ENCODE measurements at places on chromosomes 4 and X.

DNA sequence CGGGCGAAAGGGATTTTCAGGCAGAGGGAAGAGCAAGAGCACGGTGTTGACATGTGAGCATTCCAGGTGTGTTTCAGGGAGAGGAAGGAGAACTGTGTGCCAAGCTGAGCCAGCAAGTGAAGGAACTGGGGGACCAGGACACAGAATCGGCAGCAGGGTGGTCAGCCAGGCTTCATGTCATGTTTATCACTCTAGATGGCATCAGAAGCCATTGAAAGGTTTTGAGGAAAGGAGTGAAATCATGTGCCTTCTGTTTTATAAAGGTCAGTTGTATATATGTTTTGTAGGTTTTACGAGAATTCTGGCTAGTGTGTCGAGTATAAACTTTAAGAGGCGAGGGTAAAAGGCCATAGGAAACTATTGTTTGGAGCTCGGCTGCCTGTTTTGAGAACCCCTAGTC is 682.3 kb downstream of the TRIML1 start:
- no peak for DNase-seq

GRCh38 chrX:15566244-15566643 is 34.5 kb downstream of the ACE2 start:
- DNase-seq = no peak

DNA sequence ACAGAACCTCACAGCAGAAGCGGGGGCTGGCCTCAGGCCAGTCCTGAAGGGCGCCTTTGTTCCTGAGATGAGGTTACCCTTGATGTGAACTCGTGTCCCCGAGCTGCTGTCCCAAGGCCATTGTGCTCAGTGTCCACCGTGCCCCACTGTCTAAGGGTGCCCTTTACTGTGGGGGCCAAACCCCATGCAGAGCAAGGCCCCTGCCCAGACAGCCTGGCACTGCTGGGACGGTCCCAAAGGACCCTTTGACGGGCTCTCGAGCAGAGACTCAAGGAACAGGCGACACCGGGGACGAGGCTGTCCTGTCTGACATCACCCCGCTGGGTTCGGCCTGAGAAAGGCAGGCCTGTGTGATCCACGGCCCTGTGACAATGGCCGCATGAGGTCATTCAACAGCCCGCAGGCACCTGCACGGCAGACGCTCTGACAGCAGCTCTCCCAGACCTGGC is 100.6 kb downstream of the ABLIM2 start:
- DNase-seq = no peak

GRCh38 chr4:184163813-184164212 is 53.9 kb downstream of the ENPP6 start:
- no peak for DNase-seq

DNA sequence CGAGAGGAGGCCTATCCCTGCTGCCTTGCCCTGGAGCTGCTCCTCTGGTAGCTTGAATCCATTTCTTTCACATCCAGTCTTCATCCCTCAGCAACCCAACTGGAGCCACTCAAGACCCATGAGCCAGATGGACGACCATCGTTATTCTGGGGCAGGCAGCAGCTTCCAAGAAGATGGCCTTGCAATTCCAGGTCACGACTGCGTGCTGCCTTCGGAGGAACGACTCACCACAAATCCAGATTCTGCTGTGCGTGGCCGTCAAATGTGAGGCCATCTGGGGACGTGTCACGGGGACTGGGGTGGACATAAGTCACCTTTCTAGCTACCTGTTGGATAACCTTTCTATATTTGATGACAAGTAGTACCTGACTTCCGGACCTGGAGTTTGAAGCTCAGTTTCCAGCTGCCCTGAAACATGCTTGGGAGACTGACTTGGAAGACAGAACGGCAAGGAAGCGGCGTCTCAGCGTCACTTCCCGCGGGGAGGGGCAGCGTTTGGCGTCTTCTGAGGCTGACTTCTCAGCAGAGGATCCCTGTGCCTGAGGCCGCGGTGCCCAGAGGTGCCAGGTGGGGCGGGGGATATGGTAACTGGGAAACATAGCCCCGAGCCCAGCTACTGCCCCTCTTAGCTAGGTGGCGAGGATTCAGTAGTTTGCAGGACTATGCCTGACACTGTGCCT is 11.7 kb upstream of the TMEM271 start:
- DNase-seq = no peak

DNA sequence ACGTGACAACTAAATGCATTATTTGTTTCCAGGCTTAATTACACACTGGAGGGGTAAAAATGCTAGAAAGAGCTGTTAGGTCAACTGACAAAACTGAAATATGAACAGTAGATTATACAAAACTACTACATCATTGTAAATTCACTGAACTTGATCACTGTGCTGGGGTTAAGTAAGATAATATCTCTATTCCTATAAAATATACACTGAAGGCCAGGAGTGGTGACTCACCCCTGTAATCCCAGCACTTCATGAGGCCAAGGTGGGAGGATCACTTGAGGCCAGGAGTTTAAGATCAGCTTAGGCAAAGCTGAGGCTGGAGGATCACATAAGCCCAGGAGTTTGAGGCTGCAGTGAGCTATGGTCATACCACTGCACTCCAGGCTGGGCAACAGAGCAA is 31.8 kb upstream of the NKX6-1 start:
- DNase-seq = no peak

DNA sequence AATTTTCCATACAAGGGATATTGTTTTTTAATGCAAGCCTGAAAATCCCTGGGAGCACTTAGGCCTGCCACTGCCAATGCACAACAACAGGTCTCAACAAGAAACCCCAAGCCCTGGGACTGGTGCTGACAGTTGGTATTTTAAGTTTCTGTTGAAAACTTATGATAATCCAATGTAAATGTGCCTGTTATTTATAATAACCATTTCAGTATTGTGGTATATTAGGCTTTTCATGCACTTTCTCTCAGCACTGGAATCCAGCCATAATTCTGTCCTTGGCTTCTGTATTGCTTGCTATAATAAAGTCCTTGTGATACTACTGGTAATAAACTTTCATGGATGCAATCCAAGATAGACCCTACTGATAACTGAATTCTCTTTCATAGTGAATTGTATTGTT is 218.9 kb downstream of the PCDH7 start:
- no peak for DNase-seq

- no peak for DNase-seq
Observed at GRCh38 chr4:171875291-171875690, 62.1 kb downstream of the GALNTL6 start.

DNA sequence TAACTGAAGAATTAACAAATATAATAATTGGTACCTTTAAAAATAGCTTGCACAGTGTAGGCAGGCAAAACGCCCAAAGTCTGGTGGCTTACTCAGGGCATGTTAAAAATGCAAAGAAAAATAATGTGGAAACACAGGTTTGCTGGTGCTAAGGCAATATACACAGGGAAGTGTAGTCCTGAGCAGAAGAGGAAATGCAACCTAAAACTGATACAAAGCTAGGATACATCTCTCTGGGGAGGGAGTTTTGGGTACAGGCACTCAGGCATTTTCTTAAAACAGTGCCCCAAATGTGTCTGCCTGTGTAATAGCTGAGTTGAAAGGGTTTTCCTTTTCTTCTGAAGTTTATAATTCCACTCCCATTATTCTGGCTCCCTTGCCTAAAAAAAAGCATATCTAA is 47.4 kb downstream of the TMPRSS11E start:
- DNase-seq = no peak

DNA sequence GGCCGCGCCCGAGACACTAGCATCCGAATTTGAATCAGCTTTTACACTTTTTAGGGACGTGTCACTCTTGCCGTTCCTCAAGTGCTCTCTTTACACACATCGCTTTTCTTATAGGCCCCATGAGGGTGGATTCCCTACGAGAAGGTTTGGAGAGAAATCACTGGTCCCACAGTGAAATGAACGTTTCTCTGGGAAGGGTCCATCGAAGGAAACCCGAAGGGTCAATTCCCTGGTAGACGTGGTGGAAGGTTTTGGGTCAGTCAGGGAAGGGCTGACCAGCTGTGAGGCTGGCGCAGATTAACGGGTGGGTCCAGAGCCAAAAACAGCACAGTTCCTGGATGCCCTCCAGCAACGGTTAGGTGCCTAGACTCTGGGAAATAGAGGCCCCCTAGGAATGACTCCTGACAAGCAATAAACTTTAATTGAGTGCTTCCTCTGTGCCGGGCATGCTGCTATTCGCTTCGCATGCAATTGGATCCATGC is 35.9 kb downstream of the ETDC start:
- no peak for DNase-seq

GRCh38 chrX:101108284-101108683 is 10.3 kb downstream of the CENPI start:
- DNase-seq = no peak

DNA sequence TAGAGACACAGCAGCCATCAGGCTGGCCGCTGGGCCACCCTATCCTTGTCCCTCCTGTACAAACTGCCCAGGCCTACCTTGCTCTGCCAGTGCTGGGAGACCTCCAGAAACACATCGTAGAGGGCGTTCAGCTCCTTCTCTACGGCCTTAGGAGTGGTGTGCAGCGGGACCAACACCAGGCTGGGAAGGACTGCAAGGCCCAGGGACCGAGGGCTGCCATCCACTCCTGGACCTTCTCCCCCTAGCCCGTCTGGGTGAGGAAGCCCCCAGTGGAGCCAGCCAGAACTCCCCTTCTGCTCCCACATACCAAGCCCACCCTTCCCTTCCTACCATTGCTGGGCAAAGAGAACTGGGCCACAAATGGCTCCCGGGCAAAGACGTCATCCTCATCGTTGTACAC is 5.0 kb downstream of the RPL10 start:
- no peak for DNase-seq

- no peak for DNase-seq
Observed at GRCh38 chr4:181822005-181822375, 421.2 kb upstream of the TENM3 start.

GRCh38 chr4:83731609-83732008 is 195.7 kb downstream of the GPAT3 start:
- no peak for DNase-seq

DNA sequence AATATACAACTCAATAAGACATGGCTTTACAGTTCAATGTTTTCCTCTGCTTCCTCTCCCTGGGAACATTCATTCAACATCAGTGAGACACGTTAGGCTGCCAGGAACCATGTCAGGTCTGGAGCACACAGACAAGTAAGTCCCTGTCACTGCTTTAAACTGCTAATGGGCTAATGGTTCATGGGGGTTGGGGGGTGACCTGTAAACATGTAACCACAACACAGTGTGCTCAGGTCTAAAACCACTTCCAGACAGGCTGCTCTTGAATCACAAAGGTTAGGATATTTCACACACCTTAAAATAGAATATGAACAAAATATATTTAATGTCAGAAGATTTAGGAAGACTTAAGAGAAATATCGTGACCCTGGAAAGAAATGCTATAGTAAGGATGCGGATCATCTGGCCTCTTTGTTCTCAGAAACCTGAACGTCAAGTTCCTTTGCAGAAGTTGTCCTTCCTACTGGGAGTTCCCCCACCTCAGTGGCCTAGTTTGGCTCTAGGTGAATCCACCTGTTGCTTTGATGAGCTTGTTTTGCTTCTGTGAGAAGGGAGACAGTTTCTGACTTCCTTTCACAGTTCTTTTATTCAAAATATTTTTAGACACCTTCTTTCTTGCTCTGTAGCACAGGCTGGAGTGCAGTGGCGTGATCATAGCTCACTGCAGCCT is 359.9 kb downstream of the UNC5C start:
- DNase-seq = no peak

DNA sequence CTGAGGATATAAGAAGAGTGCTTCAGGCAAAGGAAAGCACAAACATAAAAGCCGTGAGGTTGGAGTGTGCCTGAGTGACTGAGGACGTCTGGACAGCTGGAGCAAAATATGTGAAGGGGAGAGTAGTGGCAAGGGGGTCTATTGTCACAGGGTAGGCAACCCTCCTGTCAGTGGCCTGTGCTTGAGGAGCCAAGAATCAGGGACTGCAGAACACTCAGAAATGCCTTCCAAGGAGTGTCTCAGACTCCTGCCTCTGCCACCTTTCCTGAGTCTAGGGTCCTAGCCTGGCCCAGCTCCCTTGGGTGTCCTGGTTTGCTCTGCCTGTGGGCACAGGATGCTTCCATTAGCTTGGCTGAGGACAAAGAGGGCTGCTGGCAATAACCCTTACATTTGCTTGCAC is 152.5 kb upstream of the PJA1 start:
- DNase-seq = no peak

DNA sequence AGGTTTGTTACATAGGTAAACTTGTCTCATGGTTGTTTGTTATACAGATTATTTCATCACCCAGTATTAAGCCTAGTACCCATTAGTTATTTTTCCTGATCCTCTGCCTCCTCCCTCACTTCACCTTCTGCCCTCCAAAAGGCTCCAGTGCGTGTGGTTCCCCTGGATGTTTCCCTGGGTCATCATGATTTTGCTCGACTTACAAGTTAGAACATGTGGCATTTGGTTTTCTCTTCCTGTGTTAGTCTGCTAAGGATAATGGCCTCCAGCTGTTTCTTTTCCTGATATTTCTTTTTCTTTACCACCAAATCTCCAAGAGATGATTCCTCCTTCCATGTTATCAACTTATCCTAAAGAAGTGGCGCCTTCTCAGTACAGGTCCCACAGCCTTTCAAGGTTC is 543.1 kb upstream of the ADGRL3 start:
- DNase-seq = no peak

GRCh38 chr4:95092766-95093165 is 335.0 kb downstream of the BMPR1B start:
- no peak for DNase-seq

Measured in activated T-cell treated with anti-CD3 and anti-CD28 coated beads for 1 hour (primary cell).